HFFc6 (cell line): ENCODE measurements at places on chromosomes 16 and 17. TPM values are rescaled to one million over a fixed set of nuclear protein-coding genes. Genes with fewer than 3 reads are reported as not detected.

- DNase-seq = no peak
These were observed at the start of gene WNT9B for GRCh38 chr17:46851029-46851741. WNT9B (plus strand) TSS chr17:46851583; CDS start chr17:46851639, 56 bp downstream.

DNA sequence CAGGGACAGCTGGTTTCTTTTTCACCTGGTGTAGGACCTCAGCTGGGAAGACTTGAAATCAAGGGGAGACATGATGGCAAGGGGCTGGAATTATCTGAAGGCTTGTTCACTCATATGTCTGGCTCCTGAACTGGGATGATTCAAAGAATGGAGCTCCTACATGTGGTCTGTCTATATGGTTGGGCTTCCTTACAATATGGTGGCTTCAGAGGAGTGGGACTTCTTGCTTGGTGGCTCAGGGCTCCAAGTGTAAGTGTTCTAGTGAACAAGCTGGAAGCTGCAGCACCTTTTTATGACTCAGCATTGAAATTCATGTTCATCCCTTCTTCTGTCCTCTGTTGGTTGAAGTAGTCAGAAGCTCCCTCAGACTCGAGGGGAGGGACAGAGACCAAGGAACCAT lies 127.9 kb downstream of the MSI2 start:
- DNase-seq = no peak

DNA sequence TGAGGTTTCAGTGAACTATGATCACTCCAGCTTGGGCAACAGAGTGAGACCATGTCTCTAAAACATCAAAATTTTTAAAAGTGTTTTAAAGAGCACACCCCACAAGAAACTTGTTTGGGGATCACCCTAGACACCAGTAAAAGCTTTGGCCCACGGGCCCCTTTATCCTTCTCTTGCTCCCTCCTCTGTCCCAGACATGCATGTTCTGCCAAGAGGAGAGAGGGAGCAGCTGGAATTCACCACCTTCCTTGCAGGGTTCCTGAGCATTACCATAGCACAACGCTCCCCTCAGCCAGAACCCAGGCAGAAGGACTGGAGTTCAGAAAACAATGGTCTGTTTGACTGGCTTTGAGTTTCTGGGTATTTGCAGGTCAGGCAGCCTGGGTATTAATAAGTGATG lies 214.3 kb upstream of the CDH5 start:
- no peak for DNase-seq

DNA sequence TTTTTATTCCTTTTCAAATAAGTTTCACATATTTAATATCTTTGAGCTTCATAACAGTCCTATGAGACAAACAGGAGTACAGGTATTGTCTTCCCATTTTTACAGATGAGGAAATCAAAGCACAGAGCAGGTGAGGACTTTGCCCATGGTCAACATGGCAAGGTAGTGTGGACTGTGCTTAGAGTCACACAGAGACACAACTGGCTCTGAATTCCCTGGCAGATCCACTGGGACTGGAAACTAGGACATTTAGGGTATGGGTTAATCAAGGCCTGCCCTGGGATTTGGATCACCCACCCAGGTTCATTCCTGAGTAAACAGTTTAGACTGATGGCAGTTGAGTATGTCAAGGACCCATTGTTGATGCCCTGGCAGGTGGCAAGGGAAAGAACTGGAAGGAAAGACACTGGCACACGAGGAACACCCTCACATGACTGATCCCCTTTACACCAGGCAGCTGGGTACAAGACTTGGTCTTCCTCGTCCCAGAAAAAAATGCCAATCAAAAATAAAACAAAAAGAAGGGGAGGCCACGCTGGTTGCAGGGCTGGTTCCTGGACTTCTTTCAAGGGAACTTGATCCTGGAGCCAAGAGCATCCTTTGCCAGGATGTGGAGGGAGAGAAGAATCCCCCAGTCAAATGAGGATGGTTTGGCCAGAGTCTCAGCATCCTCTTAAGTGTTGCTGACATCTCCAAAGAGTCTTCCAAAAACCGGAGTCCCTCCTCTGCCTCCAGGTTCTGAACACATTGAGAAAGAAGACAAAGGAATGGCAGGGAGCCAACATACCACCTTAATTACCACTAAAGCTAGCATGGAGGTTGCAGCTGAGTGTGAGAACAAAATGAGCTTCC lies 34.9 kb downstream of the CHD9 start:
- no peak for DNase-seq

DNA sequence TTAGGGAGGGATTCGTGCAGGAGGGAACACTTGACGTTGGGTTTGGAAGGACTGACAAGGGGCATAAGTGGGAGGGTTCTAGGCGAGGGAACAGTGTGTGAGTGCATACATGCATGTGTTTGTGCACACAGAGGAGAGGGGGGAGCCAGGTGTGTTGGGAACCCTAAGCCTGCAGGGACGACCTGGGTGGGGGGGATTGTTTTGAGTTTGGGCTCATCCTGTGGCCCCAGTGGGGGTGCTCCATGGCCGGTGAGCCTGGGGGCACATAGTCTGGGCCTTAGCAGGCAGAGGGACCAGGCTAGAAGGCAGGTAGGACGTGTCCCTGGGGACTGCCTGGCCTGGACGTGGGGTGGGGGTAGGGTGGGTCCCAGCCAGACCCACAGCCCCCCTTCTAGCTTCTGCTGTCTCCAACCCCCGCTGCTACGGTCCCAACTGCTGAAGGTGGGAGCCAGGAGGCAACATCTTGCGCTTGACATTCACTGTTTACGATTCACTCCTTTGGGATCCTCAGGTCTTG lies 11.9 kb upstream of the RASD1 start:
- no peak for DNase-seq

CCL4 gene
- not detected in 3 replicates for total RNA-seq

GRCh38 chr17:6474906-6475305 lies 30.7 kb downstream of the PIMREG start:
- DNase-seq = no peak

SLC16A11 gene
- not detected in 3 replicates for total RNA-seq

- no peak for DNase-seq
These were observed 23.5 kb upstream of the UBE2I start for GRCh38 chr16:1285669-1286512.

DNA sequence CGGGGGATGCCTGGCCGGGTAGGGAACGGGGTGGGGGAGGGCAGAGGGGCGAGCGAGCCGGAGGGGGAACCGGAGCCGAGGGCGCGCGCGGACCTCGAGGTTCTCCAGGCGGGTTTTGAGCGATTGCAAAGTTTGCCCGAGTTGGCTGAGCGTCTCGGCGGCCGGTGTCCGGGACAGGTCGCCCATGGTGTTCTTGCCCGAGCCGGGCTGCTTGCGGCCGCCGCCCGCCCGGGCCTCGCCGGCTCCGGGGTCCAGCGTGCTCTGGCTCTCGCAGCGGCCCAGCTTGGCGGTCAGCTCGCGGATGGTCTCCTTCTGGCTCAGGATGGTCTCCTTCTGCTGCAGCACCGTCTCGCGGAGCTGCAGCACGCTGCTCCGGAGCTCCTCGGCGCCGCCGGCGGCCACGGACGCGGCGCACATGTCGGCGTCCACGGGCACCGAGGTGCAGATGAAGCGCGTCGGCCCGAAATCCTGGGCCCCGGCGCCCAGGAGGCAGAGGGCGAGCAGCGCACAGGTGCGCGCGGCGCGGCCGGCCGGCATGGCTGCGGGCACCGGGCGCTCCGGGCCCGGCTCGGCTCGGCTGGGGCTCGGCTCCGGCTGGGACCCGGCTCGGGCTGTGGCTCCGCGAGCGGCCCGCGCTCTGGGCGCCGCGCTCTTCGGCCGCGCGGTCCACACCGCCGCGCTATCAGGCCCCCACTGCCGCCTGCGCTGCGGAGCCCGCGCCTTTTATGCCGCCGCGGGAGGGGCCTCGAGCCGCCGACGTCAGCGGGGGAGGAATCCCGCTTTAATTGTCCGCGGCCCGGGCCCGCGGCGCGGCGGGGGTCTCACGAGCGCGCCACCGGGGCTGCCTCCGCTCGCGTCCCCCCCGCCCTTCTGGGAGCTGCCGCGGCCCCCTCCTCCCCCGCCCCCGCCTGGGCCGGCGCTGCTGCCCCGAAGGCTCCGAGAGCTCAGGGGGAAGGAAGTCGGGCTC lies at the start of gene NPTX1:
Gene NPTX1 (minus strand): TSS at position 698 of the 967 bp plus-strand sequence. CDS start 161 bp downstream, at position 537.
- DNase-seq = no peak
